ENCODE measurements at places on chromosomes 1 and 21. TPM values are rescaled to one million over a fixed set of nuclear protein-coding genes. Genes with fewer than 3 reads are reported as not detected.

NBPF15 gene
- 45.1 TPM for polyA plus RNA-seq

ADAMTSL4 gene
- polyA plus RNA-seq: 52.0 TPM

TMEM54 gene
- 3.7 TPM for polyA plus RNA-seq

PLCH2 gene
- polyA plus RNA-seq: 0.63 TPM

SLC2A5 gene
- 10.9 TPM for polyA plus RNA-seq

JUN gene
- polyA plus RNA-seq: 154 TPM

CCDC17 gene
- 1.4 TPM for polyA plus RNA-seq

AMPD1 gene
- 122 TPM for polyA plus RNA-seq

APCS gene
- not detected for polyA plus RNA-seq

ZNF683 gene
- polyA plus RNA-seq: not detected

EDN2 gene
- 0.25 TPM for polyA plus RNA-seq

TIE1 gene
- 42.5 TPM for polyA plus RNA-seq

DNA sequence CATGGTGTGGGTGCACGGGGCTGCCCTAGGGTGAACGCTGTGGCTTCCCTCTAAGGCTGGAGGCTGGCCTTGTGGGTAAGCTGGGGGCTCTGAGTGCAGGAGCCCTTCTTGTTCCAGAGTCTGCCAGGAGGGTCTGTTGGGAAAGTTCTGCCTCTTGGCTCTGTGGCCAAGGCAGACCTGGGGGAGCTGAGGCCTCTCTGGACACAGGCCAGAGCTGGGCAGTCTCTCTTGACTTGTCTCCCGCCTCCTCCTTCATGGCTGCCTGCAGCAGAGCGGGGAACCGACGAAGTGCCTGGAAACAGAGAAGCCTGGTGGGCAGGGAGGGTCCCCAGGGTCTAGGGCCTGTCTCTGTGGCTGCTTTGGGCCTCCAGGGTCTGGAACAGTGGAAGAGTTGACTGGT lies 30.3 kb upstream of the PEX10 start:
- no peak for DNase-seq

DNA sequence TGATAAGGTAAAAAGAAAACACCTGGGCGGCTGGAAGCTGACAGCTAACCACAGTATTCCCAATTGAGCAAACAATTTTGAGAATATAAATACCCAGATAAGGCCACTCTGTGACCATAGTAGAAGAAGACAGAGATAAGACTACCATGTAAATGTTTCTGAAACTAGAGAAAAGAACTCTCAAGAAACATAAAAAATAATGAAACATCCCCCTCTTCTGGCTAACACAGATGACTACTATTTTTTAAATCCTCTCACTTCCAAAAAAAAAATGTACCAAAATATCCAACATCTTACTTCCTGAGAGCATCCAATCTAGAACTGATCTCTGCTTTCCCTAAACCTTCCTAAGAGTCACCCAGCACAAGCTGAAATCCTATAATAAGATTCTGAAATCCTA lies 125.9 kb downstream of the HFM1 start:
- no peak for DNase-seq

GRCh38 chr1:89047734-89048133 lies 17.3 kb downstream of the GBP1 start:
- no peak for DNase-seq

- DNase-seq: no peak
Measured at GRCh38 chr1:39689214-39689613, 2.0 kb downstream of the HPCAL4 start.

DNA sequence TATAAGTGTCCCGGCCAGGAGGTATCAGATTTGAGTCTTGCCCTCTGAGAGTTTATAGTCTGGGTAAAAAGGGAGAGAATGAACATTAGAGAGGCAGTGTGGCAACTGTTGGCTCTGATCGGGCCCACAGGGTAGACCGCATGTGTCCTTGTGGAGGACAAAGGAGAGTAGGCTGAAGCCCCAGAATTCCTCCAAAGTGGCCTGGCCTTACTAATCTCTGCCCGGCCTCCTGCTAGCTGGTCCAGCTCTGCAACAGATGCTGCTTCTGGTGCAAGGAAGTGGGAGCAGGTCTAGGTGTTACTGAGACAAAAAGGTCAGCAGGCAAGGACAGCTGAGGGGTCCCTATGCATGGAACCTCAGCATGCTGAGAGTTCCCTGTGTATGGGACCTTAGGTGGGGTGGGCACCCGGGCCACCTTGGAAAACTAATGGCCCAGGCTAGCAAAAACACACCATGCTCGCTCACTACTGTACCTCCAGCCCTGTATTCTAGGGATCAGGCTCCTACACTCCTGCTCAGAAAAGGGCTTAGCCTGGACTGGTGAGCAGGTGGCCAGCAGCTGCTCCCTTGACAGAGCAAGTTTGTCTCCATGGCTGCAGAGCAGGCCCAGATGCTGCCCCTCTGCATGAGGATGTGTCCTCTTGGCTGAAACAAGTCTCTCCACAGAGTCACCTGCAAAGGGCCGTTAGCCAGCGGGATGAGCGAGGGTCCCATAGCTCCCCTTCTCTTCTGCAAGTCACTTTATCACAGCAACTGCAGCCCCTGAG lies 30.3 kb upstream of the RGS16 start:
- no peak for DNase-seq

- no peak for DNase-seq
Measured at GRCh38 chr1:110011527-110012041, 22.8 kb upstream of the STRIP1 start.

DNA sequence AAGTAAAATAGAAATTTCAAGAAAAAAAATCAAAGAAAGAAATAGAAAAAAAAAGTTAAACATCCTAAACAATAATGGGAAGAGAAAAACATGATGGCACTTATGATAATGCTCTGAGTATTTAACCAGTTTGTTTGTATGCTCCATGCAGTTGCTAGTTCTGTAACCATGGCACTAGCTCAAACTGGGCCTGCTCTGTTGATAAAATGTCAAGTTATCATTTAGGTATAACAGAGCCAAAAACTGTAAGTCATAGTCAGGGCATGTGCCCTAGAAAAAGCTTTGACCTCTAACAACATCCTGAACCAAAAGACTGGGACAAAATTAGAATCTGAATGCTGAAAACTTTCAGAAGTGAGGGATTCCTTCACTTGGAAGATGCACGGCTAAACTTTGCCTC lies 148.9 kb downstream of the KCNT2 start:
- DNase-seq: no peak

- no peak for DNase-seq
Measured at GRCh38 chr1:156922986-156923669, 2.7 kb downstream of the LRRC71 start.

GRCh38 chr1:174703309-174703708 lies 255.5 kb downstream of the GPR52 start:
- no peak for DNase-seq

DNA sequence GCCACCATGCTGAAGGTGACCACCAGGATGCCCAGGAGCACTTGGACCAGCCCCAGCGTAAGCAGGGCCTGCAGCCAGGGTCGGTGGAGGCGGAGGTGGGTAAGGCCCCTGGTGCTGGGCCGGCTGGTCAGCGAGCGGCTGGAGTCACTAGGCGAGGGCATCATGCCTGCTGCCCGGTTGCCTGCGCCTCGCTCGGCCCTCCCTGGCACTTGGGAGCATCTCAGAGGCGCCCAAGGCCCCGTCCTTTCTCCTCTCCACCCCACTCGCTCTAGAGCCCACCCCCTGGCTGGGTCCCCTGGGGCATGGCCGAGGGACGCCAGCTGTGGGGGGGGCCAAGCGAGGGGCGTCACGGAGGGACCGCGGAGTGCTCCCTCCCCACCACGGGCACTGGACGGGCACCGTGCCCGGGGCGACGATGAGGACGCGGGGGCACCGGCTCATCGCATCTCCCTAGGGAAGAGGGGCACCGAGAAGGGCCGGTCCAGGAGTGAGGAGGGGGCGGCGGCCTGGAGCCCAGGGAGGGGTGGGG lies 505 bp downstream of the ENTREP3 start:
- no peak for DNase-seq

DNA sequence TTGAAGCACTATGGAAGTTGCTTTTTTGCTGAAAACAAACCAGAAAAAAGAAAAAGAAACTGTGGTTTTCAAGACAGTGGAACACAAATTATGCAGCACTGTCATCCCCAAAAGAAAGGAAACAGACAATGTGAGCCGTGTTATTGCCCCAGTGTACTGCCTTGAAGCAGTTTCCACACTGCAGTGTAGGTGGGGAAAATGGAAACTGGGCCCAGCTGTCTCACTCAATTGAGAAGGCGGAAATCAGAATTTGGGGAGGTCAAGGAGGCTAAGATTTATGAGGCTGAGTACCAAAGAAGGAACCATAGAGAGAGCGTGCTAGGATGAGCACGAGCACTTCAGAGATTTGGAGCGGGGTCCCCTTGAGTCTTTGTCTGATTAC lies 55.5 kb downstream of the MPZL1 start:
- no peak for DNase-seq

- no peak for DNase-seq
Measured at GRCh38 chr1:156484480-156485058, 16.0 kb downstream of the MEF2D start.

GRCh38 chr1:39711104-39711965 lies 20.1 kb upstream of the HPCAL4 start:
- no peak for DNase-seq

DNA sequence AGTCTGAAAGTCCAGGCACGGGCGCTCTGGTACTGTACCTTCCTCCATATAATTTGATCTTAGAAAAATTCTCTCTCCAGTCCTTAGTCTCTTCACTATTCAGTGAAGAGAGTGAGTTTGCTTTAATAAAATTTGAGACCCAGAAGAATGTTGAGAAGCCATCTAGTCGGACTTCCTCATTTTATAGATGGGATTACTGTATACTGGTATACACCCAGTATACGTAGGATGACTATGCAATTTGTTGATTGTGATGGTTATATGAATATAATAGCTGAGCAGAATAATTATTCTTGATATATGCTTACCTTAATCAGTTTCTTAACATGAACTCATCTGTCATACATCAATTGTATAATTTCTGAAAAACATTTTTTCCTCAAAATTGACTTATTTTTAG lies 328.0 kb upstream of the B3GALT2 start:
- DNase-seq: no peak

- DNase-seq: no peak
Measured at GRCh38 chr1:13628711-13629110, 45.1 kb downstream of the PDPN start.

GRCh38 chr1:154884869-154885701 lies 15.0 kb upstream of the KCNN3 start:
- DNase-seq: no peak

DNA sequence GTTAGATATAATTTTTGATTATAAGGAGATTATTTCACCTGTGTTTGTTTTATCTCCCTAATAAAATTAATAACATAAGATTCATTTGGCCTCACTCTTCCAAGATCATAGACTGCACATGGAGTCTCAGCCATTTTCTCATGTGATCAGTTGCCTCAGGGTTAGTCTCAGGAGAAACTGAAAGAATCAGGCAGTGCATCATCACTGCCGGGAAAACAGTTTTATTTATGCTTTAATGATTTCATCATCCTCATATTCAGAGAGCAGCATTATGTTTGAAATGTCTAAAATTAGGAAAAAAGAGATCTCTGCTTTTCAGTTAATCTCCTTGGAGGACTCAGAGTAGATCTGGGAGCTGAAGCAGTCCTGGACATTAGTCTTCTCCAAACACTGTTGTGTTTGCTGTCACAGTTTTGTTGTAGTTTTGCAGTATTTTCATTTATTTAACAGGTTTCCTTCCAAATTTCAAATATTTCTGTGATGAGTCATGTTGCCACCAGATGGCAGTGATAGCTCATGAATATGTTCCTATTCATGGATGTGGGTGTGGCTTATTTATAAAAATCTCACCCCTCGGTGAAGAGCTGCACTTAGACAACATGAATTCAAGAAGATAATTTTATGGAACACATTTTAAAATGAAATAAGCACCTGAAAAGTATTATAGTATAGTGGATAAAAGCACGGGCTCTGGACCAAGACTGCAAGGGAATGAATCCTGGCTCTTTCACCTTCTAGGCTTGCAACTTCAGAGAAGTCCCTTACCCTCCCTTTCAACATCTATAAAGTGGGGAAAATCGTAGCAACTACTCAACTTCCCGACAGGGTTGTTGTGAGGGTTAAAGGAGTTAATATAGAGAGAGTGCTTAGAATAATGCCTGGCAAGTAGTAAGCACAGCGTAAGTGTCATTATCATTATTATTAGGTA lies 31.2 kb downstream of the CHD1L start:
- peak; percentile 60 for DNase-seq

DNA sequence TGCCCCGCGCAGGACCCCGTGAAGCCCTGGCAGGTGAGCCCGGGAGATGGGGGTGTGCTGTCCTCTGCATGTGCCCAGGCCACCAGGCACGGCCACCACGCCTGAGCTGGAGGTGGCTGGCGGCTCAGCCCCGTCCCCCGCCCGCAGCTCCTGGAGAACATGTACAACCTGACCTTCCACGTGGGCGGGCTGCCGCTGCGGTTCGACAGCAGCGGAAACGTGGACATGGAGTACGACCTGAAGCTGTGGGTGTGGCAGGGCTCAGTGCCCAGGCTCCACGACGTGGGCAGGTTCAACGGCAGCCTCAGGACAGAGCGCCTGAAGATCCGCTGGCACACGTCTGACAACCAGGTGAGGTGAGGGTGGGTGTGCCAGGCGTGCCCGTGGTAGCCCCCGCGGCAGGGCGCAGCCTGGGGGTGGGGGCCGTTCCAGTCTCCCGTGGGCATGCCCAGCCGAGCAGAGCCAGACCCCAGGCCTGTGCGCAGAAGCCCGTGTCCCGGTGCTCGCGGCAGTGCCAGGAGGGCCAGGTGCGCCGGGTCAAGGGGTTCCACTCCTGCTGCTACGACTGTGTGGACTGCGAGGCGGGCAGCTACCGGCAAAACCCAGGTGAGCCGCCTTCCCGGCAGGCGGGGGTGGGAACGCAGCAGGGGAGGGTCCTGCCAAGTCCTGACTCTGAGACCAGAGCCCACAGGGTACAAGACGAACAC lies 1.8 kb downstream of the TAS1R3 start:
- DNase-seq: no peak

Measured in forelimb muscle (tissue), 1 donor.